Fibroblast of skin of left quadriceps (primary cell): ENCODE measurements at places on chromosomes 1 and 21.

GRCh38 chr1:21099034-21099868, 77.4 kb downstream of the EIF4G3 start:
- no peak for DNase-seq

GRCh38 chr1:30872033-30872947, 36.3 kb downstream of the SDC3 start:
- no peak for DNase-seq

DNA sequence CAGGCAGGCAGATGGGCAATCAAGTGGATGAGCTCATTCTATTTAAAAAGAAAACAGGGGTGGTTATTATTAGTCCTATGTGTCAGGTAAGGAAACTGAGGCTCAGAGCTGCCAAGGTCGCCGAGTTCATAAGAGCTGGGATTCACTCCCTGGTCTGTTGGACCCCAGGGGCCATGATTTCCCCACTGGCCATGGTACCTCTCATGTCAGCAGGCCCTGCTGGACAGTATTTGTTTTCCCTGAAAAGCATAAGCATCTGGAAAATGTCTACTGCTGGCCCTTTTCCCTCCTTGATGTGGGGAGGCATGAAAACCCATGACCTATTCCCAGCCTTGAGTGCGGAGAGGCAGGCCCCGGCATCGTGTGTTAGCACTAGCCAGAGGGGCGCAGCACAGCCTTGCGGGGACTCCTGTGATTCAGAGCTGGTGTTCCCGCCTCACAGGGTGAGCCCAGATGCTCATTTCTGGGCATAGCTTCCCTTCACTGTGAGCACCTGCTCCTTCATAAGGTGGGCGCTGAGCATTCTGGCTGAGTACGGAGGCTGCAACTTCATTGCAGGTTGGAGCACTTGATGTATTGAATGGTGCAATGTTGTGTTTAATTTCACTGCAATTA, 617.5 kb downstream of the PTPRU start:
- no peak for DNase-seq

- no peak for DNase-seq
These were observed 163.5 kb downstream of the TLR5 start for GRCh38 chr1:222979561-222979960.

DNA sequence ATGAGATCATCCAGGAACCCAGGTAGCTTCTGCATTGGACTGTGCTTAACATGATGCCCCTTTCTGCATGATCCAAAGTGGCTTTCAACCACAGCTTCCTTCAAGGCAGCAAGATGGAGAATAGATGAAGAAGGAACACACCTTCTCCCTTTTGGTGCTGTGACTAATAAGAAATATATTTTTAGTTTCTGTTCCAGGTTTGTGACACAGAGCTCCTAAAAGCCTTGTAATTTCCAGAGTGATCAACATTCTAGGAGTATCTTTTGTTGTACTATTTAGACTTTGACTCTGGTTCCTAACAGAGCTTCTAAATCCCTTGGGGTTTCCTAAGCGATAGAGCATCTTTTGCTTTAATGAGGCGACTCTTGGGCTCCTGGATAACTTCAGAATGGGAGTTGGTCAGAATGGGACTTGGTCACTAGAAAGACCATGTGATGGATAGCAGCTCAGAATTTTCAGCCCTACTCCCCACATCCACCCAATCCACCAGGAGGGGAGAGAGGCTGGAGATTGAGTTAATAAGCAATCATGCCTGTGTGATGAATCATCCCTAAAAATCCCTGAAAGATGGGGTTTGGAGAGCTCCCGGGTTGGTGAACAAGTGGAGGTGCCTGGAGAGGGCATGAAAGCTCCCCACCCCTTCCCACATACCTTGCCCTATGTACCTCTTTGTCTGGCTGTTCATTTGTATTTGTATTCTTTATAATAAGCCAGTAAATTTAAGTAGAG, 134.8 kb downstream of the FGGY start:
- no peak for DNase-seq

DNA sequence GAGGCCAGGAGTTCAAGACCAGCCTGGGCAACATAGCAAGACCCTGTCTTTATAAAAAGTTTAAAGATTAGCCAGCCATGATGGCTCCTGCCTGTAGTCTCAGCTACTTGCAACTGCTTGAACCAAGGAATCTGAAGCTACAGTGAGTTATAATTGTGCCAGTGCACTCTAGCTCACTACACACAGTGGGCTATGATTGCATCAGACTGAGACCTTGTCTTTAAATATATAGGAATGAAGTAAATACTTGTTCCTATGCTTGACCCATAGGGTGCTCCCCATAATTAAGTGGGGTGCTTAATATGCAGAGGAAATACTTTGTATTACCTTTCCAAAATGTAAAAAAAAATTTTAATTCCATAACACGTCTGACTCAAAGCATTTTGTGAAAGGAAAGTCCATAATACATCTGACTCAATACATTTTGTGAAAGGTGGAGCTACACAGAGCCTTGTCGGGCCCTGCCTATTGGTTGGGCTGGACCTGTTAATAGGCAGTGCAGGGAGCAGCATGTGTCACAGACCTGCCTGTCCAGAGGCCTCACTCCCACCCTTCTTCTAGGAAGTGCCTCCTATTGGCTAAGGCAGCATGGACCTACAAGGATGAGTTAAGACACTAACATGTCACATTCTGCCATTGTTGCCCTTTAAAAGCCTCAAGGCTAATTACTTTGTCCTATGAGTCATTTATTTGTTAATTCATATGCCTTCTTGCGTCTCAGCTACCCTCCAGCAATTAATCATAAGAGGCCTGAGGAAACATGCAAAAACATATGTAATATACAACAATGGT, 33.6 kb downstream of the CD58 start:
- DNase-seq, result no peak

- DNase-seq, result peak; percentile 44
These were observed 10.8 kb downstream of the OSBPL9 start for GRCh38 chr1:51627672-51628071.

- DNase-seq, result no peak
These were observed 8.0 kb downstream of the ECHDC2 start for GRCh38 chr1:52913537-52913936.

DNA sequence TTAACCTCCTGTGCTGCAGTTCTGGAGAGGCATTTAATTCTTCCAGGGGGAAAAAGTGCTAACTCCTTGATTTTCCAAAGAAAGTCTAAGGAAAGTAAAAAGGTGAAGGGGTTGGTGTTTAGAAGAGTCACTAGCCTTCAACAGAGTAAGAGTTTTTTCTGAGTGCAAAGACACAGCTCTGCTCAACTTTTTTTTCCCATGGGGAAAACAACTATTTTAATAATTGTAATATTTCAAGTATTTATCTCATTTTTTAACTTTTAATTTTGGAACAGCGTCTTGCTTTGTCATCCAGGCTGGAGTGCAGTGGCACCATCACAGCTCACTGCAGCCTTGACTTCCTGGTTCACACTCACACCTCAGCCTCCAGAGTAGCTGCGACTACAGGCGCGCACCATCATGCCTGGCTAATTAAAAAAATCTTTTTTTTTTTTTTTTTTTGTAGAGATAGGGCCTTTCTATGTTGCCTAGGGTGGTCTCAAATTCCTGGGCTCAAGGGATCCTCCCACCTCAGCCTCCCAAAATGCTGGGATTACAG, 202.6 kb downstream of the APP start:
- DNase-seq, result no peak

GRCh38 chr1:32709075-32709474, 6.5 kb upstream of the SYNC start:
- no peak for DNase-seq

- DNase-seq, result no peak
These were observed 35.4 kb downstream of the TBCE start for GRCh38 chr1:235402457-235403200.

DNA sequence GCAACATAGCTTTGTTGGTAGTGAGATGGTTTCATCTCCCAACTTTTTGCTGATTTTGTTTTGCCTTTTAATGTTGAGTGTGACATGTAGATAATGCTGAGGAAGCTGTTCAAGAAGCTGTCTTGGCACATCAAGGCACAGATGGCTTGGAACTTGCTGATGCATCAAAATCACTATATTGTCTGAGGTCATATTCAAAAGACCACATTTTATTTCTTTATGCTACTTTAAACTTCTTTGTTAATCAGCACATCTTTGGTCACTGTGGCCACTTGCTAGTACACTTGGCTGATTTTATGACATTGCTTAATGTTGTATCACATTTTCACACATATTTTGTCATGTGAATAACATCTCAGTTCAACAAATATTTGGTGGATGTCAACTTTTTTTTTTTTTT, 87.1 kb upstream of the BCL10 start:
- no peak for DNase-seq

DNA sequence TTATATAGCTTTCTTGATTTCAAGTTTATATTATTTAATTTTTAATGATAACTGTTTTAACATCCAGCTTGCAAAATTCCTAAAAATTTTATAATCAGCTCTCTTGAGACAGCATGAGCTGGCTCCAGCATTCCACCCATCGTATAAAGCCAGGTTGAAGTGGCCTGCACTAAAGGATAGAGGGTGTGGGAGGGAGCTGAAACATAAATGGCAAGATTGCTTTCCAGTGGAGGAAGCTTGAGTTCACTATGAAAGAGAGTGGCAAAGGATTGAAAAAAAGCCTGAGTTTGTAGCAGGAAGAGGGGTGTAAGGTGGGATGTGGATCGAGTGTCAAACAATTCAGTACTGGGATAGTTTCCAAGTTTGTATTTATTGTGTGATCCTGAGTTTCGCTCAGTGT, 48.5 kb upstream of the ZNF644 start:
- DNase-seq, result no peak

- no peak for DNase-seq
These were observed 409.5 kb downstream of the PLPP3 start for GRCh38 chr1:56169856-56170255.

GRCh38 chr1:205680073-205680851, at the start of gene SLC45A3:
Gene SLC45A3 (minus strand): TSS chr1:205680509. CDS start chr1:205664656, 15,853 bp downstream.
- DNase-seq, result no peak

GRCh38 chr21:28454564-28455252, 538.0 kb downstream of the LTN1 start:
- DNase-seq, result peak; percentile 79

- DNase-seq, result no peak
These were observed 13.7 kb upstream of the GUCA2A start for GRCh38 chr1:42178249-42178648.

GRCh38 chr1:37753473-37754321, 11.2 kb downstream of the EPHA10 start:
- DNase-seq, result no peak

- no peak for DNase-seq
These were observed 25.2 kb upstream of the EPS8L3 start for GRCh38 chr1:109788695-109789521.

- DNase-seq, result no peak
These were observed 3.9 kb downstream of the SPEN start for GRCh38 chr1:15851210-15852035.

- DNase-seq, result peak; percentile 73
These were observed 17.1 kb downstream of the OLIG2 start for GRCh38 chr21:33042812-33043211.

GRCh38 chr1:154453161-154453560, 48.0 kb downstream of the IL6R start:
- DNase-seq, result no peak
